Endothelial cell (in vitro differentiated cells): ENCODE measurements at places on chromosomes 1 and 21. TPM values are rescaled to one million over a fixed set of nuclear protein-coding genes. Genes with fewer than 3 reads are reported as not detected.

The CPLANE2 gene
- total RNA-seq = 3.6 TPM

The IL19 gene
- total RNA-seq = not detected

The RNASEL gene
- 2.3 TPM for total RNA-seq

The IL22RA1 gene
- not detected for total RNA-seq

The TINAGL1 gene
- total RNA-seq = 4.5 TPM

The SLFNL1 gene
- total RNA-seq = 0.38 TPM

The PPFIA4 gene
- 4.0 TPM for total RNA-seq

The BCL10 gene
- 33.6 TPM for total RNA-seq
